Left cardiac atrium (tissue), 4 donors: ENCODE measurements at places on chromosomes 12 and 14.
A peak's percentile ranks its signal among the peaks of the same experiment; 100 is the strongest.

GRCh38 chr14:52862632-52863333 is 71.4 kb upstream of the GNPNAT1 start:
- no peak for DNase-seq

DNA sequence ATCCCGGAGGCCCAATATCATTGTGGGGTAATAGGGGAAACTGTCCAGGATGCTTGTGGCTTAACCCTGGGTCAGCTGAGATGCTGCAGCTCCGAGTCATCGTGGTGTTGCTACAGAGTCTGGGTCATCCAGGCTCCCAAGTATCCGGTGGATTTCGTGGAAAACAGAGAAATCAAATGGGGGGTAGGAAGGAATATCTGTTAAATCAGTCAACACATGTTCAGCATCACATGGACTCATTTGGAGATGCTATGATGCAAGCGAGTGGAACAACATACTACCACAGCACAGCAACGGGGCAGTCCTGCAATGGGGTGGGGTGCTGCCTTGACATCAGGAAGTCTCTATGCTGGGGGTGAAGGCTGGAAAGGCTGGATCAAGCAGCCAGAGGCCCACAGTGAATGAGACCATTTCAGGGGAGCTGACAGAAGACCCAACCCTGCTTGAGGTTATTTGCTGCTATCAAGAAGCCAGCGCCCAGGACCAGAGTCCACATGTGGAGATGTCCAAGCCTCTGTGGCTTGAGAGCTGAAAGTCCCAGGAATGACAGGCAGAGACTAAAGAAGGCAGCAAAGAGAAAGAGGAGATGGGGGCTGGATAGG is 22.9 kb downstream of the VDR start:
- DNase-seq: peak; percentile 48

GRCh38 chr12:21764950-21765349 is 9.6 kb downstream of the KCNJ8 start:
- DNase-seq: no peak

DNA sequence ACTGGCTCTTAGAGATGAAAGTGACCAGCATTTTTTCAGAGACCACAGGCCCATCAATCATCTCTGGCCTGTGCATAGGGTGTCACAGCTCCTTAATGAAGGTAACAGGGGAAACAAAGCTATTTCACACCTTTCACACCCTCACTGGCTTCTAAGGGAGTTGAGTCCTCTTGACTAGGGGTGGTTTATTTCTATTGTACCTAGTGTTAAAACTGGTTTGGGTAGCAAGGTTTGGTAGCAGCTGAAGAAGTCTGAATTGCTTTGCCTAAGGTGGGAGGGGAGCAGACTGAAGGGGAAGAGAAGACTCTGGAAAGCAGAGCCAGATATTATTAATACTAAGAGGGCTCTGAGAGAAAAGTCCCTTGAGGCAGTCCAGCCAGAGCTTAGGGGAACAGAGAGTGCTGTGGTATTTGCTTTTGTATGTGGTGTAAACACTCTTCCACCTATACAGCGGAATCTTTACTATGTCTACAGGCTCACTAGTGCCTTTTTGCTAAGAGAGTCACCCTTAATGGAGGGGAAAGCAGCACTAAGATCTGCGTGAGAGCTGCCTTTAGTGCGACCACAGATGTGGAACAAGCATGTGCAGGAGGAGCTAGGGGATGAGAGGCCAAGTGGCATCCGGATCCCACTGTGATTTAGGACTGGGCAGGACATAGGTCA is 95.8 kb downstream of the STXBP6 start:
- DNase-seq: no peak

GRCh38 chr12:57835366-57836288 is 10.9 kb downstream of the CTDSP2 start:
- no peak for DNase-seq

DNA sequence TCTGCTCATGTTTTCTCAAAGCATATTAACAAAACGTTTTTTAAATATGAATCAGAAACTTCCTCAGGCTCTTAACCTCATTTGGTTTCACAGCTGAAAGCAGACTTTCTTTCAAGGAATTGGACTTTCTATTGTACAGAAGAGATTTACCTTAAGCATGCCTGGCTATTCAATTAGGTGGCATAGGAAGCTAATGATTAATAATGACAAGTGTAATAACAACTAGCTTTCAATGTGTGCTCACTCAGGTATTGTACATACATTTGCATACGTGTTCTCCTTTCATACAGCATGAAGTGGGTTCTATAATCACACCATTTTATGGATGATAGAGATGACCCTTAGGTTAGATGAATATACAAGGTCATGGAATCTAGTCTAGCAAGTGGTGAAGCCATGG is 115.7 kb downstream of the ANO6 start:
- no peak for DNase-seq

- DNase-seq: no peak
Measured at GRCh38 chr14:30125322-30125979, 197.8 kb upstream of the PRKD1 start.

GRCh38 chr12:110234331-110234751 is 46.7 kb upstream of the ATP2A2 start:
- DNase-seq: no peak

- no peak for DNase-seq
Measured at GRCh38 chr12:99498756-99499155, 148.8 kb upstream of the GARIN6 start.

DNA sequence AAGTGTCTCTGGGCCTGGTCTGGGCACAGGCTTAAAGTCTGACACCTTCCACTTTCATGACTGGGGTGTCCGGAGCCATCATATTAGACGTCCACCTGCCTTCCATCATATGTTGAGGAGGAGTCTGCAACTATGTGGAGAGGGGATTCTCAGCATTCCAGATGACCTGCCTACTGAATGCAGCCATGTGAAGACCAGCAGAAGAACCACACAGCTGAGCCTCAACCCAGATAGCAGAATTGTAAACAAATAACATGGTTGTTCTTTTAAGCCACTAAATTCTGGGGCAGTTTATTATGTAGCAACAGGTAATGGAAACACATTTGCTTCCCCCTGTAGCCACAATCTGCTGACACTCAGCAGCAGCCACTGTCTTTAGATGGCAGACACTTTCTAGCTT is 4.0 kb upstream of the SLC15A4 start:
- DNase-seq: no peak

DNA sequence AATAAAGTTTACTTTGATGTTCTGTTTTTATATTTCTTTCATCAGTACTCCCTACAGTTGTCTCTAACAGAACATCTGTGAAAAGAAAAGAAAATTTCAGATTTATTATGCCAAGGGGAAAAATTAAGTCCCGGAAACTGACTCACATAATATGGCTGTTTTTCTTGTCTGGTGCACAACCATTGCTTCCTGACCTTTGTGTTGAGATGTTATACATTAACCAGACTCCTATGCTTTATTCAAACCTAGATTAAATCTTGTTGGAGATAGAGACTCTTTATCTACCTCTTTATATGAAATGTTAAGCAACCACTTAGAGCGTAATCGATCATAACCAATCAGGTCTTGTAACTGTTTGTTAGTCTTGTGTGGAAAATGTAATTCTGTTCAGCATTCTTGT is 37.6 kb upstream of the BICD1 start:
- no peak for DNase-seq

DNA sequence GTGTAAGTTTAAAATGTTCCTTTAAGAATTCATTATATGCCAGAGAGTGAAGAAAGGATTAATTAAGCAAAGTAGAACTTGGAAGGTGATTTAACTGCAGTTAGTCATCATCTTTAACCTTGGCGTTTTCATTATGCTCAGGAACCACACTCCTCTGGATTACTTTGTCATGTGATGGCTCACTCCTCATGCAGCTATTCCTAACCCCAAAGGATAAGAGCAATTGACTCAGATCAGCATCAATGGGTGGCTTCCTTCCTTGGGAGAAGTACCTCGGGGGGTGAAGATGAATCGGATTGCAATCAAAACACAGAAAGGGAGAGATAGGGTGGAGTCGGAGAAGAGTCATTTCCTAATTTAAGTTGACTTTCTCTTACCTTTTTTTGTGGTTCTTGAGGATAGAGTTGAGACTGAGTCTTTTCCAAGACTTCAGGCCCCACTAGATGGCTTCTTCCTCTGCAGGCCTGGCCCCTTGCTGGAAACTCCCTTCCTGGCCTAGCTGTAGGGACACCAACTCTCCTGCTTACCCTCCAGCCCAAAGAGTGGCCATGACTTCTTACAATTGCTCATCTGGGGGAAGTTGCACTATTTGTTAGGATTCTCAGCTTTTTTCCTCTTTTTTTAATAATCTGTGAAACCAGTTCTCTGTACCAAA is 238.6 kb upstream of the DDHD1 start:
- DNase-seq: no peak

GRCh38 chr12:12560587-12561370 is 1.9 kb downstream of the DUSP16 start:
- DNase-seq: peak; percentile 29

- DNase-seq: peak; percentile 22
Measured at GRCh38 chr12:18706798-18707197, 31.0 kb downstream of the PLCZ1 start.

DNA sequence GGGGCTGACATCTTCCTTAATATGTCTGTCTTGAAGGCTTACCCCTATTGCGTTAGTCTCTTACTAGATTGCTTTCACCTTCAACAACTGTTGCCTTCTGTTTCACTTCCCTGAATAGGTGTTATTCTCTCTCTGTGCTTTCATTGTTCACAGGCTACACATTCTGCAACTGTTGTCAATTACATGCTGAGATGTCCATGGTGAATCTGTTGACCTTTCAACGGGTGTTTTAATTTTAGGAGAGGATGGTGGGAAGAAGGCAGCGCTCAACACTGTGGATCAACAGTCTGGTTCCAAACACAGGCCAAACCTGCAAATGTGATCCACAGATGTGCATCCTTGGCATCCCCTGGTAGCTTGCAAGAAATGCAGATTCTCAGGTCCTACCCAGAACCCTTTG is 101.9 kb downstream of the DACT1 start:
- no peak for DNase-seq

DNA sequence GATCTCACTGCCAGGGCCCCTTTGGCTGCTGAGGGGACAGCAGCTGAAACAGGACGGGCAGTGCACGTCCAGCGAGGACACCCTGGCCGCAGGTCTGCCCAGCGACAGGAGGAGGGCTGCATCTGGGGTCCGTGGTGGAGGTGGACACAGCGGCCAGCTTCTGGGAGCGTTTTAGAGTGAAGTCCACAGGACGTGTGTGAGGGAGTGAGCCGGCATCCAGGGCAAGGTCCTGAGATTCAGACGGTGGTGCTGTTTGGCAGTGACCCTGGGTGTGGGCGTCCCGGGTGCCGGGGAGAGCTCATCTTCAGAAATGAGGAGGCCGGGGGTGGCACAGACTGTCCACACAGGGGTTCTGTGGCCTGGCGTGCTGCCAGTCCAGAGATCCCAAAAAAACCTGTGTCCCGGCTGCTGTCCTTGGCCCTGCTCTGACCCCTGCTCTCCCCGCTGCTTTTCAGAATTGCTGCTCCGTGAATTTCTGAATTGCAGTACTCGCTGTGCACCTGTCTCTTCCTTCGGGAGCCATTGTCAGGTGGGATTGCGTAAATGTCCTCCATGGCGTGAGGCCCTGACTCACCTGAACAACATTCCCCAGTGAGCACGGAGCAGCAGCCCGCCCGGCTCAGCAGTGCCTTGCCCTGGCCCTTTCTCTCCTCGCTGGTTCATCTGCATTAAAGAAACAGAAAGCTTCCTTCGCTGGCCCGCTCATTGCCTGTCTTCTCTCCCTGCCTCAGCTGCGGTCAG is 183.5 kb upstream of the C14orf180 start:
- no peak for DNase-seq

GRCh38 chr12:112574896-112575558 is 156.3 kb downstream of the PTPN11 start:
- DNase-seq: no peak

DNA sequence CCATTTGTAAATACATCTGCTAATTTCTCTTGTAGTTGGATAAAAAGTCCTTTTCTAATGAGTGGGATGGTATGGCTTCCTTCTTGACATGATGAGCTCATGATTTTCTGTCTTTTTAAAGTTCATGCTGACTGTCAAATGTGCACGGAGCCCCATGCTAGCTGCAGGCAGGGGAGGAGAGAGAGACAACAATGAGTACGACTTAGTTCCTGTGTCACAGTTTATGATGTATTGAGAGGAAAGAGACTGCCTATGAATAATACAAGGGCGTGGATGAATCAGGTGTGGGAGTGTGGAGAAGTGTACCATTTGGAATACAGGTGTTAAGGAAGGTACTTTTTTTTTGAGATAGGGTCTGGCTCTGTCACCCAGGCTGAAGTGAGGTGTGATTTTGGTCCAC is 10.7 kb upstream of the TBC1D30 start:
- DNase-seq: no peak

- DNase-seq: no peak
Measured at GRCh38 chr12:107356266-107356936, 263.1 kb upstream of the CRY1 start.

DNA sequence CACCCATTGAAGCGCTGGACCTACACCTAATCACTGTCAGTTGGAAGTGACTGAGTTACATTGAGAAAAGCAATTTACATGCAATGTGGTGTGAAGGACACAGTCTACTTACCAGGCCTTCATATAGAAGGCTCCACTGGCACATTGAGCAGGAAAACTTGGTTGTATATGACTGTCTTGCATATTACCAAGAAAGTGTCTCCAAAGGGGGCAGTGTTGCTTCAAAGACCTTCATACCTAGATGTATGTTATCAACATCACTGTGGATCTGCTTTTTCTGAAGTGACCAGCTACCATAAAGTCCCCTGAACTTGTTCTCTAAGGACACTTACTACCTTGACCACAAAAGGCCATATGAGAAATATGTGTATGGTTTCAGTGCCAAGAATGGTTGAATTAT is 64.1 kb downstream of the NELL2 start:
- no peak for DNase-seq

DNA sequence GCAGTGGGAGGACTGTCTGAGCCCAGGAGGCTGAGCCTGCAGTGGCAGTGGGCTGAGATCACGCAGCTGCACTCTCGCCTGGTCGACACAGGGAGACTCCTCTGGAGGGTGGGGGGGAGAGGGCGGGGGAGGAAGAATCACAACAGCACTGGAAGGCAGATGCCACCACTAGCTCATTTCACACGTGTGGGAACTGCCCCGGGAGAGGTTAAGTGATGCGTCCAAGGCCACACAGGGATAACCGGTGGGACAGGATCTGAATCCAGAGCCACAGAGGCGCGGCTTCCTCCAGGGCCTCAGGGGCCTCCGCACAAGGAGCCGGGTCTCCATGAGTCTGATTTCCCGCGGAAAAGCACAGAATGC is 20.8 kb downstream of the STX2 start:
- no peak for DNase-seq
